ENCODE measurements at places on chromosomes 5 and 9.

- no peak for DNase-seq
Observed at GRCh38 chr9:77498891-77499290, 149.2 kb downstream of the GNA14 start.

DNA sequence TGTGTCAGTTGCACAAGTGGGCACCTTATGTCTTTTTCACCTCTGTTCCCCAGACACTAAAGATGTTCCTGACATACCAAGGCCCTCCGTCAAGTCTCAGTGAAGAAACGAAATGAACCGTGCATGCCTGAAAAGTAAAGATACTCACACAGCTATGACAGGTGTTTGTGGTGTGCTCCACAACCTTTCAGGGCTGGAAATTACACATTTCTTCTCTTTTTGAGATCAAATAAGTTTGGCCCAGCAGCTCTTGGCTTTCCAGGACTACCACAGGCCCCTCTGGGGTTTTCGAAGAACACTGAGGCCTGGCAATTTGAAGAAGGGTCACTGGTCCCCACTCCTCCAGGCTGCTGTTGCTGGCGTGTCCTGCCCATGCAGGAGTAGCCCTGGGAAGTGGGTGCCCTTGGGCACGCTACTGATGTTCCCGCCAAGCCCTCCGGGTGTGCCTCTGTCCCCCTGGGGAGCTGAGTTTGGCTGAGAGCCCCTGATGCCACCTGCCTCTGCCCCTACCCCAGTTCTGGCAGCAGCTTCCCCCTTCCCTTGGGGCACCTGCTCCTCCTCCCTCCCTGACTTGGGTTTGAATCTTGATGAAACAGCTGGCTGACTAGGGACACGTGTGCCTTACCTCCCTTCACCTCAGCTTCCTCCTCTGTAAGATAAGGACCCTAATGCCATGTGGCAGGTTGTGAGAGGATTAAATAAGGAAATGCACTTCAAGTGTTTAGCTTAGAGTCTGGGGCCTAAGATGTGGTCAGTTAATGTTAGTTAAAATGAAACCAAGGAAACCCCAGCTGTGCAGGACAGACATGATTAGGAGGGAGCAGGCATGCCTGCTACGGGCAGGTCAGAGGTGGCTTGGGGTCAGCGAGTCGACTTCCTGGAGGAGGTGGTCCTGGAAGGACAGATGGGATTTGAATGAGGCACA lies 49.1 kb upstream of the GADD45G start:
- DNase-seq: no peak

GRCh38 chr5:68408345-68408871 lies 192.9 kb downstream of the PIK3R1 start:
- no peak for DNase-seq

GRCh38 chr5:67552773-67553172 lies 356.2 kb upstream of the CD180 start:
- no peak for DNase-seq

- no peak for DNase-seq
Observed at GRCh38 chr5:93280518-93280917, 300.5 kb downstream of the NR2F1-AS1 start.

- peak; percentile 59 for DNase-seq
Observed at GRCh38 chr9:69376651-69377050, 51.6 kb downstream of the ENTREP1 start.

DNA sequence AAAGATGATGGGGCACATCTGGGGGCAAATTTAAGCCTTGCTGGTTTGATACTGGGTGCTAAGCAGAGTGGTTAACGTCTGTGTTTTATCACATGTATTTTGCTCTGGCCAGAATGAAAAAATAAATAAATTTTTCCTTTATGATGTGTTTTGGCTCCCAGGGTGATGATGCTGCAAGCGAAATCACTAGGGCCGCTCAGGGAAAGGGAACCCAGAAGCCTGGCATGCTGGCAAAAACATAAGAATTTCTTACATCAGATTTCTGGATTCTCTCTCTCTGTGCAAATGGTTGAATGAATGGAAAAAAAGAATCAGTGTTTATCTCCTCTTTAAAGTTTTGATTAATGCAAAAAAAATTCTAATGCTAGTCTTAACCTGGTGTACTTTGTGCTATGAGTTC lies 1975.2 kb upstream of the C9orf72 start:
- no peak for DNase-seq

DNA sequence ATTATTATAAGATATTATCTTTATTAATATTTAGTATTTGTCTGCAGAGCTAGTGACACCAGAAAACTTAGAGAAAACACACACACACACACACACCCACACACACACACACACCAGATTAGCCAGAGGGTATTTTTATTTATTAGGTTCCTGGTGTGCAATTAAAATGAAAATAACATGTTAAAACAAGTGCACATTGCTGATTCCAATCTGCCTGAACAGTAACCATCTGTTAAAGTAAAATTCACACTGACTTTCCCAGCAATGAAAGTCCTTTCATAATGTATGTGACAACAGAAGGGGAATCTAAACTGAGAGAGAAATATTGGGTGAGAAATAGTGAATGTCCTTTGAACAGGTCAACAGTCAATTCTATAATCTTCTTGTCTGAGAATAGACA lies 2323.5 kb upstream of the ACO1 start:
- DNase-seq: no peak

DNA sequence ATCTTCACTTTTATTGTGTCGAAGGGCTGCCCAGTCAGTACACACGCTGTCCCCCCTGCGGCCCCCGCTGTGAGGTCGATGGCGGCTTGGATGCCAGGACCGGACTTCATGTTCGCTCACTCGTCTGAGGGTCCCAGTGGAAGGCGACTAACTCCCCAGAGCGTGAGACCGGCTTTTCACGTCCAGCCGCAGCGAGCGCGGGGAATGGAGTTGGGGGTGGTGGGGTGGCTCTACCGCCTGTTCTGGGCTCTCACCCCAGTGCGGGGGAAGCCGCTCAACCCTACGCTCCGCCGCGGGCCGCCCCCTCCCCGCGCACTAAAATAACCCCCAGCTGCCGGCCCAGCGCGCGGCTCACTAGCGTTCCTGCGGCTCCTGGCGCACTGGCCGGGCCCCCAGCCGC lies at the start of gene SLC25A2:
Gene SLC25A2 (minus strand): TSS at position 294 of the 400 bp plus-strand sequence. CDS start 184 bp downstream, at position 110.
- no peak for DNase-seq

- DNase-seq: no peak
Observed at GRCh38 chr5:132761321-132762240, 14.4 kb downstream of the CCNI2 start.
